ENCODE measurements at places on chromosomes 7 and 10.
A peak's percentile ranks its signal among the peaks of the same experiment; 100 is the strongest.

GRCh38 chr10:112375721-112376395 is 1.9 kb downstream of the ACSL5 start:
- no peaks in the 10 kb centered on the region for H3K27me3 ChIP-seq
- peak; percentile 28 for DNase-seq
- H3K36me3 ChIP-seq = no peaks in the 10 kb centered on the region
- peak overlapping the region; percentile 15 for H3K27ac ChIP-seq
- peaks cover 9% of the 10 kb centered on the region for H3K4me1 ChIP-seq
- peak overlapping the region; percentile 51 for H3K4me3 ChIP-seq

DNA sequence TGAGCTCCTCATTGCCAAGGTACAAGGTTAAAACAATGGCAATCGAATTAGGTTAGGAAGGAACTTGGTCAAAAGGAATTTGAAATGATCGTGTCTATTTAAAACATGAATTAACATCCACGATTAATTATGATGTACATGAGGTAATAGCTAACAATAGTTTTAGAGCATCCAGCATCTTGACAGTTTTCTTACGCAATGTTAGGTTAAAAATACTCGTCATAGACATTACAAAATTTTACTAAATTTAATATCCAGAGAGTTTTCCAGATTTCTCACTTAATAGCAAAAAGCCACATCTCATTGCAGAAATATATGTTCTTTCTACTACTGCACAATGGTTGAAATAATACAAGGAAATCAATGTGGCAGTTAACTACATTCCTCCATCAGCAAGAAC is 22.6 kb downstream of the CUBN start:
- no peak overlapping the region for H3K4me3 ChIP-seq
- H3K4me1 ChIP-seq = no peaks in the 10 kb centered on the region
- no peak for DNase-seq
- H3K27me3 ChIP-seq = no peaks in the 10 kb centered on the region
- H3K36me3 ChIP-seq = no peaks in the 10 kb centered on the region

GRCh38 chr7:135965602-135966001 is 11.6 kb downstream of the MTPN start:
- no peaks in the 10 kb centered on the region for H3K36me3 ChIP-seq
- no peak overlapping the region for H3K27ac ChIP-seq
- no peak for DNase-seq
- peaks cover 5% of the 10 kb centered on the region for H3K4me1 ChIP-seq
- H3K27me3 ChIP-seq = no peaks in the 10 kb centered on the region

DNA sequence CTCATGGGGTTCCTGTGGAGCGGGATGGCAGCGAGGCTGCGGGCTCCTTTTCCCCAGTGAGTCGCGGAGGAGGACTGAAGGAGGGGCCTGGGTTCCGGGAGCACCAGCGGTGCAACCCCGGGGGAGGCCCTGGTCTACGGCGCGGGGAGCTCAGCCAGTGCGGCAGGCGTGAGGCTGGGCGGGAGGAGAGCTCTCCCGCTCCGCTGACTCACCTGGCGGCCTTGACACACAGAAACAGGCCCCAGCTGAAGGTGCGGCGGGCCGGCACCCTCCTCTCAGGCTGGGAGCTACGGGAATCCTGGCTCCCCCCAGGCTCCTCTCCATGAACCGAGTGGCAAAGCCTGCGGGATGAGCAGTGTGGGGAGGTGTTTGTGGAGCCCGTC is 6.8 kb upstream of the NOM1 start:
- no peak for DNase-seq
- peaks cover 19% of the 10 kb centered on the region for H3K27me3 ChIP-seq
- H3K4me1 ChIP-seq = no peaks in the 10 kb centered on the region
- H3K27ac ChIP-seq = no peak overlapping the region
- no peak overlapping the region for H3K4me3 ChIP-seq

DNA sequence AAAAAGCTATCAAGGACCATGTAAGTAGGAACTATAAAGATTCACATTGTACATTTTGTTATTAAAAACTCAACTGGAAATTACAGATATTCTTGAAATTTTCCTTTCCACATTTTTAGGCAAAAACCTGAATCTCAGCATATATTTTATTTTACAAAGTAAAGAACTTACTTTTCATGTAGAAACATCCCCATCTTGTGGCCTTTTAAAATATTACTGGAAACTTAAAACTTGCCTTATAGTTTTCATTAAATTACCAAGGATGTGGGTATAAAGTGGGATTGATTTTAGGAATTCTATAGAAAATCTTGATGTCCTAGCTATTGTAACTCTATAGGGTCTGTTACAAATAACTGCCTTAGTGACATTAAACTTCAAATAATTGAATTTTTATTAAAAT is 10.6 kb downstream of the DBF4 start:
- no peak for DNase-seq
- no peaks in the 10 kb centered on the region for H3K27me3 ChIP-seq

- peaks cover 21% of the 10 kb centered on the region for H3K36me3 ChIP-seq
- DNase-seq = no peak
- H3K4me3 ChIP-seq = no peak overlapping the region
- H3K27me3 ChIP-seq = no peaks in the 10 kb centered on the region
- no peaks in the 10 kb centered on the region for H3K4me1 ChIP-seq
- no peak overlapping the region for H3K27ac ChIP-seq
Measured at GRCh38 chr10:69009360-69009759, 20.8 kb downstream of the KIFBP start.

DNA sequence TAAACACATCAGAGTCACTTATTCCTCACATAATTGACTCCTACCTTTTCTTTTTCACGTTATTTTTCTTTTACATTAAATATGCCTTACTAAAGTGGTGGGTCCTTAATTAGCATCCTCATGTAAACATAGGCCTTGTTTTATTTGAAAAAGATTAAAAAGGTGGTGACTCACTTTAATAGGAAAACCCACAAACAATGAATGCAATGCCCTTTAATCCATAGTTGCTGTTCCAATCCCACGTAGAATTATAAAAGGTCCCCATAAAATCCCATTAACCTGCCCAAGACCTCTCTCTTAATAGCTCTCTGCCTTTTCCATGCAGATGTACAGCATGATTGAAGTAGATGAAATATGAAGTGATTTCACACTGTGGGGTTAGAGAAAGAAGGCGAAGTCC is 32.2 kb downstream of the SLC16A12 start:
- H3K27ac ChIP-seq = no peak overlapping the region
- DNase-seq = no peak
- no peaks in the 10 kb centered on the region for H3K27me3 ChIP-seq
- H3K4me3 ChIP-seq = no peak overlapping the region
- H3K4me1 ChIP-seq = peaks cover 7% of the 10 kb centered on the region

GRCh38 chr7:113774182-113774807 is 144.5 kb downstream of the PPP1R3A start:
- H3K27ac ChIP-seq = no peak overlapping the region
- DNase-seq = peak; percentile 5
- no peaks in the 10 kb centered on the region for H3K36me3 ChIP-seq

GRCh38 chr10:113129117-113129516 is 179.1 kb downstream of the TCF7L2 start:
- no peaks in the 10 kb centered on the region for H3K4me1 ChIP-seq
- peaks cover 4% of the 10 kb centered on the region for H3K27me3 ChIP-seq
- no peak overlapping the region for H3K27ac ChIP-seq
- H3K36me3 ChIP-seq = no peaks in the 10 kb centered on the region

GRCh38 chr10:58508316-58508715 is 4.4 kb upstream of the BICC1 start:
- no peaks in the 10 kb centered on the region for H3K4me1 ChIP-seq
- H3K36me3 ChIP-seq = no peaks in the 10 kb centered on the region
- no peak for DNase-seq
- H3K27me3 ChIP-seq = peaks cover 11% of the 10 kb centered on the region

GRCh38 chr7:30278376-30278775 is 6.0 kb upstream of the ZNRF2 start:
- no peak for DNase-seq
- H3K36me3 ChIP-seq = no peaks in the 10 kb centered on the region
- H3K27me3 ChIP-seq = no peaks in the 10 kb centered on the region
- H3K4me1 ChIP-seq = no peaks in the 10 kb centered on the region
- H3K27ac ChIP-seq = no peak overlapping the region
- H3K4me3 ChIP-seq = no peak overlapping the region

DNA sequence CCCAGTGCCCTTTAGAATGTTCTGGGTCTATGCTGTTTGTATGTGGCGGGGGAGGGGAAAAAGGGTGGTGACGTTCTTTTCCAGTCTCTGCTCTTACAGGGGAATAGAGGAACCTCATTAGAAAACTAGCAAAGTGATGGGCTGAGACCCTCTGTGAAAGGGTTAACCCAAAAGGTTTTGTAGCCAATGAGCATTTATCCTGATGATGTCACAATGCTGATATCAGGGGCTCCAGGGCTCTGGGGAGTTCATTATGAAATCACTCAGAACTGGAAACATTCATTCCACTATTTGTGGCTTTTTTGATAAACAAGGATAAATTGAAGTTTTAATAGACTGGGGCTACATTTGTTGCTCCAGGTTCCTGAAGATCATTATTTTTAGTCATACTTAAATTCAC is 71.7 kb downstream of the ARID5B start:
- no peak for DNase-seq
- H3K27ac ChIP-seq = no peak overlapping the region
- peaks cover 4% of the 10 kb centered on the region for H3K36me3 ChIP-seq
- no peaks in the 10 kb centered on the region for H3K4me1 ChIP-seq
- H3K27me3 ChIP-seq = no peaks in the 10 kb centered on the region

- H3K36me3 ChIP-seq = no peaks in the 10 kb centered on the region
- H3K27ac ChIP-seq = no peak overlapping the region
- no peak for DNase-seq
Measured at GRCh38 chr7:26879671-26880070, 15.3 kb upstream of the SKAP2 start.

GRCh38 chr7:15007507-15007906 is 105.0 kb upstream of the DGKB start:
- no peak overlapping the region for H3K27ac ChIP-seq
- H3K27me3 ChIP-seq = no peaks in the 10 kb centered on the region
- no peak overlapping the region for H3K4me3 ChIP-seq
- H3K4me1 ChIP-seq = no peaks in the 10 kb centered on the region

GRCh38 chr7:115058726-115059125 is 136.8 kb downstream of the MDFIC start:
- DNase-seq = no peak
- no peaks in the 10 kb centered on the region for H3K4me1 ChIP-seq
- H3K36me3 ChIP-seq = no peaks in the 10 kb centered on the region
- no peak overlapping the region for H3K27ac ChIP-seq
- H3K4me3 ChIP-seq = no peak overlapping the region

DNA sequence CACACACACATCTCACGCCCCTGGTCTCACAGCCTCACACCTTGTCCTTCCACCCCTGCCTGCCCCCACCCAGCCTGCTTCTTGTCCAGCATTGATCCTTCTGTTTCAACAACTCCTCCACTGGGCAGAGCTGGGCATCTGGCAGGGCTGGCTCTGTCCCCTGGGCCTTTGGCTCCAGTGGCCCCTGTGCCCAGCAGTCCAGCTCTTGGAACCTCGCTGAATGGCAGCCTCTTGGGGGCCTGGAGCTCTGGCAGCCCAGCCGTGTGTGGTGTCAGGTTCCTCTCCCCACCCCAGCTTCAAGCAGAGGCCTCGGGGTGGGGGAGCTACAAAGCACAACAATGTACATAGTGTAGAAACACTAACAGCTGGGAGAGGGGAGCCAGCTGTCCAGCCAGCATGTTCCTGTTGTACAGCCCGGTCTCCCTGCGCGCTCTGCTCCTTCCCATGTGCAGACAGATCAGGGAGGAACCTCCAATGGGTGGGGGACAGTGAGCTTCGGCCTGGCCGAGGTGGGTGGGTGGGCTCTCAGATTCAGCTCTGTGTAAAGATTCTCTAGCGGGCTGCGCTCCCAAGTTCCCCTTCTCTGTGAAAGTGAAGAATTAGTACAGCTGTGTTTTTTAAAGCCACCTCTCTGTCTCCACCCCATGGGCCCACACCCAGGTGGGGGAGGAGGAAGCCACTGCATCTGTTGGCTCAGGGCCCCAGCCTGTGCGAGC is 19.4 kb downstream of the ZMIZ2 start:
- peaks cover 10% of the 10 kb centered on the region for H3K4me1 ChIP-seq
- no peaks in the 10 kb centered on the region for H3K27me3 ChIP-seq
- DNase-seq = peak; percentile 30
- H3K4me3 ChIP-seq = no peak overlapping the region
- H3K36me3 ChIP-seq = peaks cover 51% of the 10 kb centered on the region
- peak overlapping the region; percentile 62 for H3K27ac ChIP-seq
